ENCODE measurements at places on chromosomes 6 and 20. TPM values are rescaled to one million over a fixed set of nuclear protein-coding genes. Genes with fewer than 3 reads are reported as not detected.

Gene RAET1G
- polyA plus RNA-seq = 0.27 TPM

DNA sequence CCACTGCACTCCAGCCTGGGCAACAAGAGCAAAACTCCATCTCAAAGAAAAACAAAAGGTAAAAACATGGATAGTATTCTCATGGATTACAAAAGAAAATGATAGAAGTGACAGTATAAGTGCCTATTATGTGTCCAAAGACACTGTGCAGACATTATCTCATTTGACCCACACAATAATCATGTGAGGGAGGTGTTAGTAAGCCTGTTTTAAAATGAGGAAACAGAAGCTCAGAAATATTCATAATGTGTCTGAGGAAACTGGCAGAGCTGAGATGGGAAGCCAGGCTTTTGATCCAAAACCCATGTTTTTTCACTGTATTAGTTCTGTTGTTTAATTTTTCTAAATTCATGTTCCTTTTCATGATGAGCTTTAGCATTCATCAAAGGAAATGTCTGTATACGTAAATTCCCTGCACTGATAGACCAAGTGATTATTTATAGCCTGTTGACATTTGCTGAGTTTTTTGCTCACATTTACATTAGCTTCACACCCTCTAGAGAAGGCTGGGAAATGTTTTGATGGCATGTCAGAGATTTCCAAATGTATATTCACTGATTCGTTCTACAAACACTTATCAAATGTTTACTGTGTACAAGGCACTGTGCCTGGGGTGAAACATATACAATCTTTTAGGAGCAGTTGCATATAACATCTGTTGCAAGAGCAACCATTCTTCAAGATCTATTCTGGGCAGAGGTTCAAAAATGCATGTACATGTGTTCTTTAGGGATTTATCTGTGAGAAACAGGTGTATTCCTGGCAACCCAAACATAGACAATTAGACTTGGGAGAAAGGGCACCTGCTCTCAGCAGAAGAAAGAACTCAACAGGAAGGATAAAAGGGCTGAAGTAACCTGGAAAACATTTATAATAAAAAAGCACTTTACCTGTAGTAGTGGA lies 331.5 kb downstream of the SAMD5 start:
- peak; percentile 22 for DNase-seq

Gene OGFR
- 21.0 TPM for polyA plus RNA-seq

- no peak for DNase-seq
These were observed 270.4 kb downstream of the TFAP2C start for GRCh38 chr20:56899506-56899905.

Gene KHDC1L
- polyA plus RNA-seq = not detected

GRCh38 chr6:149895833-149896271 lies 2.1 kb downstream of the RAET1E start:
- DNase-seq = peak; percentile 44

DNA sequence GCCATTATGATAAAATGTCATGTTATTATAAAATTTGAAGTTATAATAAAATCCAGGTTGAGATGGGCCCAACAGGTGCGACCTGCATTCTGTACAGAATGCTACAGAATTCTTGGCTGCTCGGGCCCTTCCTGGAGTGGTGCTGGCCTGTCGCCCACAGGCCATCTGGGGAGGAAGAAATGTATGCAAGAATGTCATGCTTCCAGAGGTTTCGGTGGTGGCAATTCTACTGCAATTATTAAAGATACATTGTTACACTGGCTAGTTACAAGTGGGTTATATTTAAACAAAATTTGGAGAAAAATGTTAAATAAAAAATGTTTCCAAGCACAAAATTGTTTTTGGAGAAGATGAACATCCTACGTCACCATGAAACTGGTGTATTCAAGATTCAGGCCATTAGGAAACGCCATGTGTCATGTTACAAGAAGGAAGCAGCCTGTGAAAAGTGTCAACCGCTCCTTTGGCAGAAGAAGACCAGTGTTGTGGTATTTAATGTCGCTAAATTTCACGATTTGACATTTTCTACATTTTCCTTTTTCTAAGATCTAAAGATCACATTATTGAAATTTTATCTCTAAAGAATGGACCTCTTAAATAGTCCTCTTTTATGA lies 7.1 kb downstream of the RAMACL start:
- DNase-seq = peak; percentile 65

DNA sequence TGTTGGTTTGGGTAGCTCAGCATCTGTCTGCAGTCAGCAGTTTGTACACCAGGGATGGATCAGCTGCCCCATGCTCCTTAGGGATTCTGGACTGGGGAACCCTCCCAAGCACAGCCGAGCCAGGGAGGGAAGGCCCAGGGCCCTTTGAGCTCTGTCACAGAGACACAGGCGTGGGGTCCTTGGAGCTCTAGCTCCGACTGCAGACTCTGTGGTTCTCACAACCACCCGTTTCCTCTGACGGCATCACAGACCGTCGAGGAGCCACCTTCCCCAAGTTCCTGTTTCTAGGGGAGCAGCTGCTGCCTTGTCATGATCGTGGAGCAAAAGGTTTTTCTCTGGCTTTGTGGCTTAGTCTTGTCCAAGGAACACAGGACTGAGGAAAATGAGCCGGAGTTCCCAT lies at the start of gene SLA2:
SLA2 (minus strand) TSS at position 199 of the 400 bp plus-strand sequence. CDS start 4,861 bp downstream, outside the sequence.
- peak; percentile 24 for DNase-seq

DNA sequence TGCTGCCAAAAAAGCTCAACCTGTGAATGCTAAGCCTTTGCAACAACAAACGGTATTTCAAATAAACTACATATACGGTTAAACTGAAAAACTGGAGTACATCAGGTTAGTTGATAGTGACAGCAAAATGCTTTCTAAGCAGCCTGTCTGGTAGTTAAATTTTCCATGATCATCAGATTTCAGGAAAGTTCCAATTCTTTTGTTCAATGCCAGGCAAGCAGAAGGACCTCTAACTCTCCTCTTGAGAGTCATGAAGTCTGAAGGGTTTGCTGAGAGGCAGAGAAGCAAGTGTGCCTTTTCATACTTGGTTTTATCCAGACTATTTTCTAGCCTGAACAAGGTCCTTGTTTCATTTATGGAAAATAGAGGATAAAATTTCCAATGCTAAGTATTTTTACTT lies 4.5 kb downstream of the FLRT3 start:
- peak; percentile 46 for DNase-seq

GRCh38 chr20:50711113-50711825 lies 19.9 kb upstream of the RIPOR3 start:
- no peak for DNase-seq

Gene ADGRG6
- polyA plus RNA-seq = 13.9 TPM

GRCh38 chr6:43093436-43094289 lies 17.5 kb downstream of the PTK7 start:
- peak; percentile 95 for DNase-seq

- no peak for DNase-seq
These were observed 3.0 kb downstream of the ENPP3 start for GRCh38 chr6:131640100-131640499.

DNA sequence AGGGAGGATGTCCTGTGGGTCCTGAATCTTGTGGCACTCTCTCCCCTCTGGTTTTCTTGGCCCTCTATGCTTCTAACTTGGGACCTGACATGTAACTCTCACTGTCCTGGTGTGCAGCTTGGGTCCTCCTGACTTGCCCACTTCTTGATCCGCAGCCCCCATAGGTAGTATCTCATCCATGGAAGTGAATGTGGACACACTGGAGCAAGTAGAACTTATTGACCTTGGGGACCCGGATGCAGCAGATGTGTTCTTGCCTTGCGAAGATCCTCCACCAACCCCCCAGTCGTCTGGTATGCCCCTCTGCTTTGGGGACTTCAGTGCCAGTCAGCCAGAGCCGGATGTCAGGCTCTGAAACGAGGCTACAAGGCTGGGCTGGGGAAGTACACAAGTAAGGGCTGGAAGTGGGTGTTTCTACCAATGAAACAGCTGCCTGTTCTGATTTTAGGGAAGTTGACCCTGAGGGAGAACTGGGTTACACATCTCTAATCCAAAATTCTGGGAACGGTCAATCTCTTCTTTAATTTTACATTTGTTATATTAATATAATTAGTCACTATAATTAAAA lies 641 bp downstream of the DBNDD2 start:
- peak; percentile 32 for DNase-seq

- DNase-seq = peak; percentile 63
These were observed 33.9 kb downstream of the ZNF133 start for GRCh38 chr20:18321976-18322950.

Gene LRRN4
- 0.16 TPM for polyA plus RNA-seq

GRCh38 chr6:157675831-157676230 lies 147.2 kb upstream of the SNX9 start:
- no peak for DNase-seq

Gene BPIFB4
- 0.09 TPM for polyA plus RNA-seq

- no peak for DNase-seq
These were observed 13.0 kb upstream of the SNHG17 start for GRCh38 chr20:38447931-38448675.

DNA sequence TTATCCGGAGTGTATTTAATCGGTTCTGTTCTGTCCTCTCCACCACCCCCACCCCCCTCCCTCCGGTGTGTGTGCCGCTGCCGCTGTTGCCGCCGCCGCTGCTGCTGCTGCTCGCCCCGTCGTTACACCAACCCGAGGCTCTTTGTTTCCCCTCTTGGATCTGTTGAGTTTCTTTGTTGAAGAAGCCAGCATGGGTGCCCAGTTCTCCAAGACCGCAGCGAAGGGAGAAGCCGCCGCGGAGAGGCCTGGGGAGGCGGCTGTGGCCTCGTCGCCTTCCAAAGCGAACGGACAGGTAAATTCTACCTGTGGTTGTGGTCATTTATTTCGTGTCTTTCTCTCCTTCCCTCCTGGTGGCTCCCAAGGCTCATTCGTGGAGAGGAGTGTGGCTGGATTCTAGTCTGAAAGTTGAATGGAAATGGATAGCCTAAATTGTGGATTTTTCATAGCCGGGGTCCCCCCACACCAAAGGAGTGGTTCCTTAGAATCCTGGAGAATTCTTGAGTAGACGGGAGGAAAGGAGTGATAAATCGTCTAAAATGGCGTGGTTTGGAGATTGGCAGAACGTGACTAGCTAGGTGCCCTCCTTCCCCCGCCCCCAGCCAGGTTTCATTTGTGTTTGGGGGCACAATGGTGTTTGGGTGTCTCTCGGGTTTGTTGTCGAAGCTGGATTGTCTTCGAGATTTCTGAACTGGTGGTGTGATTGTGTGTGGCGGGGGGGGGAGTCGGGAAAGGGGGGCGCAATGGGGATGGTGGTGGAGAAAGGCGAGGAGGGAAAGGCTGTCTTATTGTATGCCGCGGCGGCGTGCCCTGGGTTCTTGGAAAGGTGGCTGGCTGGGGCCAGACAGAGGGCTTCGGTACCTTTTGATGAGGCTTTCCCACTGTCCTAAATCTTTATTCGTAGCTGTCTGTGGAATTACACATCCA lies 673 bp downstream of the MARCKS start:
- peak; percentile 79 for DNase-seq

Measured in muscle of leg (tissue), 16 donors.